ENCODE measurements at places on chromosomes 16 and 17. TPM values are rescaled to one million over a fixed set of nuclear protein-coding genes. Genes with fewer than 3 reads are reported as not detected.

CCL23 gene
- total RNA-seq = not detected

PPL gene
- 46.3 TPM for total RNA-seq

GALNS gene
- 14.3 TPM for total RNA-seq

DHRS11 gene
- total RNA-seq = 7.6 TPM

SYCE1L gene
- 0.32 TPM for total RNA-seq

DHX38 gene
- total RNA-seq = 164 TPM

ABI3 gene
- not detected for total RNA-seq

MT1M gene
- total RNA-seq = 3.9 TPM

ZPBP2 gene
- total RNA-seq = not detected

CENPV gene
- 4.5 TPM for total RNA-seq

DBNDD1 gene
- 0.95 TPM for total RNA-seq

FOXC2 gene
- 0.17 TPM for total RNA-seq

IRF8 gene
- not detected for total RNA-seq

TMEM204 gene
- 12.3 TPM for total RNA-seq

PHOSPHO1 gene
- not detected for total RNA-seq

METRN gene
- total RNA-seq = 101 TPM

PRSS8 gene
- 0.09 TPM for total RNA-seq

TBC1D3E gene
- total RNA-seq = not detected

TMEM238L gene
- total RNA-seq = not detected

SLC2A4 gene
- 0.16 TPM for total RNA-seq

USP31 gene
- total RNA-seq = 3.1 TPM

HID1 gene
- total RNA-seq = 0.16 TPM

ABCC3 gene
- total RNA-seq = 1.8 TPM

RNF43 gene
- total RNA-seq = under 0.01 TPM

SNX11 gene
- total RNA-seq = 9.5 TPM

CMTM1 gene
- 1.5 TPM for total RNA-seq

BRICD5 gene
- total RNA-seq = 1.1 TPM

Measured in bronchial smooth muscle cell (primary cell).